ENCODE measurements at places on chromosomes 7 and 10.

GRCh38 chr10:27986821-27987220 lies 12.1 kb downstream of the ODAD2 start:
- no peak for DNase-seq

GRCh38 chr10:132482090-132482800 lies 55.3 kb upstream of the INPP5A start:
- peak; percentile 77 for DNase-seq

- no peak for DNase-seq
Observed at GRCh38 chr10:127983344-127984100, 76.6 kb downstream of the PTPRE start.

DNA sequence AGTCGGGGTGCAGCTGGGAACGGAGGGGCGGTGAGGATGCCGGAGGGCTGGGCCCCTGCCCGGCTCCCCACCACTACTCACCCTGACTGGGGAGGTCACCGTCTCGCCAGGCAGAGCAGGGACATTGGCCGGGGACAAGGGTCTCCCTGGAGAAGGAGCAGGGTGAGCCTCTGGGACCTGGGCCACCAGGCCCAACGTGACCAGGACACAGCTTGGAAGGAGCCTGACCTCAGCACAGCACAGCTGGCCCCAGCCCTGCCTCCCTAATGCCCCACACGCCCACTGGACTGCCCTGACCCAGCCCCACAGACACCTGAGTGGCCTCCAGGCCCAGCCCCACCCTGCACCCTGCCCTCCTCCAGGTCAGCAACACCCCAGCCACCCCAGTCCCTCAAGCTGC lies 21.1 kb downstream of the MICALL2 start:
- no peak for DNase-seq

DNA sequence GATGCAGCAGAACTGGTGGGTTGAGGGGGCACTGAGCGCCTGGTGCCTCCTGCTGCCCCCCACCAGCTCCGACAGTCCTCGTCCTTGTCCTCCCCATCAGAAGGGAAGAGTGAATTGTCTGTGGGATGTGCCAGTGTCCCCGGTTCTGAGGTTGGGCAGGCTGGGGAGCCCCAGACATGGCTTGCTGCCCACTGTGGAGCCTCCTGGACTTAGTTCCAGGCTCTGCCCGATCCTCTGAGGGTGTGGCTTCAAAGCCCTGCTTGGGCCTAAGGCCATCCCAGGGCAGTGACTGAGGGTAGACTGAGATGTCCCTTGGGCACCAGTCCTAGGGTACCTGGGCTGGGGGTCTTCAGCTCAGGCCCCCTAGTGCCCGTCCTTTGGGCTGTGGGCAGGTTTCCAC lies 168.8 kb downstream of the RNF216 start:
- no peak for DNase-seq

DNA sequence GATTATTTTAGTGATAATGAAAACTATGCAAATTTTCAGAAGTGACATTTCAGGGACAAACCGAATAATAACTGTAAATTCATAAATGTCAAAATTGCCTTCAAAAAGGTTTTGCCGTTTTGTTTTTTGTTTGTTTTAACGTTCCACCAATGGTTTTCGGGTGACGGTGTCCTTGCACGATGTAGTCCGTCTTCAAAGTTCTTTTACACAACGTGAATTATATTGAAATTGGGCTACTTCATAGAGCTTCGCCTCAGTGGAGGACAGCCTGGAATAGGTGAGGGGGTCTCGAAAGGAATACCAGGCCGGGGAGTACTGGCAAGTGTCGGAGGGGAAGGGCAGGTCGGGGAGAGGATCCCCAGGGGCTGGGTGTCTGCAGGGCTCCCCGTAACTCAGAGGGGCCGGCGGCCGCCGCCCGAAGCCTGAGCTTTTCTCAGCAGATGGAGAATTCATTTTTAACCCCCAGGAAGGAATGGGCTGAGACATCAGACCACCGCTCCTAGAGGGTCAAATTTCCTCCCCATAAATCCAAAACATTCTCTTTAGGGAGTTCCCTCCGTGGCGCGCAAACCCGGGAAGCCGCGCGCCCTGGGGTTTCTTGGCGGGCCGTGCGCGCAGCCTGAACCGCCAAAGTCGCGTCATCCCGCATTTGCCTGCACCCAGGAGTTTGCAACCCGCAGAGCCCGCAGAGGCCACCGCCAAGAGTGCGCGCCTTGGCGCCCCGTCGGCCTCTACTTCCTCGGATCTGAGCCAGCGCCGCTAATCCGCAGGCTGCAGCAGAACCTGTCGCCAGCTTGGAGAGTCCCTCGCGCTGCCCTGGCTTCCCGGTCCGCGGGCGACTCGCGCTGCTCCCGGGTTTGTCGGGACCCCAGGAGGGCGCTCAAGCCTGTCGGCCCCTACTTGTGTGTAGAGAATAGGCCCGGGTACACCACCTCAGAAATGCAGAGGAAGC lies 17.3 kb upstream of the EVX1 start:
- no peak for DNase-seq

DNA sequence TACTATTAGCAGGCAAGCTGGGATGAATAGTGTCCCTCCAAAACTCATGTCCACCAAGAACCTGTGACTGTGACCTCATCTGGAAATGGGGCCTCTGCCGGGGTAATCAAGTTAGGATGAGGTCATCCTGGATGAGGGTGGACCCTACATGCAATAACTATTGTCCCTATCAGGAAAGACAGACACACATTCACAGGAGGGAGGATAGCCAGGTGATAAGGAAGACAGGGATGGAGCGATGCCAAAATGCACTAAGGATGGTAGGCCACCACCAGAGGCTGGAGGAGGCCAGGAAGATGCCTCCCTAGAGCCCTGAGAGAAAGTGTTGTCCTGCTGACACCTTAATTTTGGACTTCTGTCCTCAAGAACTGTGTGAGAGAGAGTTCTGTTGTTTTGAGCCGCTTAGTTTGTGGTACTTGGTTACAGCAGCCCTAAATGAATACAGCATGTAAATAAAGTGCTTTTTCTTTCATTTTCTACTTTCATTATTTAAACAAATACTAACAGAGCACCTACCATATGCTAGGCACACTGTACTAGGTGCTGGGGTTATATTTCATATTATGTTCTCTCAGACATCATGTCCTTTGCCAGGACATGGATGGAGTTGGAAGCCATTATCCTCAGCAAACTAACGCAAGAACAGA lies 111.9 kb downstream of the USP6NL start:
- no peak for DNase-seq

GRCh38 chr7:65457705-65458104 lies 84.0 kb downstream of the ZNF92 start:
- DNase-seq, result no peak

GRCh38 chr10:133209641-133210040 lies 20.4 kb upstream of the UTF1 start:
- no peak for DNase-seq

GRCh38 chr7:112223310-112223709 lies 16.8 kb downstream of the ZNF277 start:
- no peak for DNase-seq

- no peak for DNase-seq
Observed at GRCh38 chr10:110036640-110037039, 28.9 kb downstream of the ADD3 start.

DNA sequence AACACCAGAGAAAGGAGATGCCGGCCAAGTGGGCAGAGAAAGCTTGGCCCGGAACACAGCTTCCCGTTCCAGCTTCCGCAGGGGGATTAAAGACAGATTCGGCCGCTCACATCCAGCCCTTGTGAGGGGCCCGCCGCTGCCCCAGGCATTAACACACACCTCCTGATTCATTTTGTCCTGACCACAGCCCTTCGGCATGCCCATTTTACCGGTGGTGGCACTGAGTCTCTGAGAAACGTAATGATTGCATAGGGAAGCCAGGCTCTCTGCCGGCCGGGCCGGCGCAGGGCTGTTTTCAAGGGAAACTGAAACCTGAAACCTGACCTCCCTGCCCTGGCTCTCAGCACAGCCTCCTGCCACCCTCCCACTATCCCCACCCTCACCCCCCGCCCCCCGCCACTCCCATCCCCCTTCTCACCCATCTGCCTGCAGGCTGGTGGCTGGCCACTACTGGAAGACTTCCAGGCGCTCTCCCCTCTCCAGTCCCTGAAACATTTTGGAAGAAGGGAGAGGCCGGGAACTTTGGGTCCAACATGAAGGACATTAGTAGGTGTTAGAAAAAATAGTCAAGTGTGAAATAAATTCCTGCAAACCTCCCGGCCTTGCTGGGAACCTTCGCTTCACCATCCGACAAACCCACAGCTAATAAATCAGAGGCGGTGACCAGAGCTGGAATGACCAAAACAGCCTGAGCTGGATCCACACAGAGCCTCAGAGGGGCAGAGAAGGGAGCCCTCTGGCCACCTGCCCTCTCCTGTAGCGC lies 83.5 kb upstream of the CUX1 start:
- peak; percentile 57 for DNase-seq

DNA sequence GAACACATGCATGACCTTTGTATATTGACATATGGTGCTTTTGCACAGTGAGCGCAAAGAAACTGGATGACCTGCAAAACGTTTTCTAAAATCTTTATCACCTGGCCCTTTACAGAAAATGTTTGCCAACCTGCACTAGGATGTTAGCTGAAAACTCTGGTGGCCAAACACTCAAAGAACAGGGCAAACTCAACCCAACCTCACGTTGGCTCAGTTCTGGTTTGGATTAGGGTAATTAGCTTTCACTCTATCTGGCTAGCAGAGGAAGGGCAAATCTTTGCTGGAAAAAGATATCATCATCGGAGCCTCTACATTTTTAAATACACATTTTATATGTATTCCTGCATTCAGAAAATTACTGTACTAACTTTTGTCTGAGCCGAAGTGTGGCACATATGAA lies 688.9 kb downstream of the PHTF2 start:
- no peak for DNase-seq

GRCh38 chr7:155694851-155695250 lies 50.4 kb downstream of the RBM33 start:
- DNase-seq, result no peak

DNA sequence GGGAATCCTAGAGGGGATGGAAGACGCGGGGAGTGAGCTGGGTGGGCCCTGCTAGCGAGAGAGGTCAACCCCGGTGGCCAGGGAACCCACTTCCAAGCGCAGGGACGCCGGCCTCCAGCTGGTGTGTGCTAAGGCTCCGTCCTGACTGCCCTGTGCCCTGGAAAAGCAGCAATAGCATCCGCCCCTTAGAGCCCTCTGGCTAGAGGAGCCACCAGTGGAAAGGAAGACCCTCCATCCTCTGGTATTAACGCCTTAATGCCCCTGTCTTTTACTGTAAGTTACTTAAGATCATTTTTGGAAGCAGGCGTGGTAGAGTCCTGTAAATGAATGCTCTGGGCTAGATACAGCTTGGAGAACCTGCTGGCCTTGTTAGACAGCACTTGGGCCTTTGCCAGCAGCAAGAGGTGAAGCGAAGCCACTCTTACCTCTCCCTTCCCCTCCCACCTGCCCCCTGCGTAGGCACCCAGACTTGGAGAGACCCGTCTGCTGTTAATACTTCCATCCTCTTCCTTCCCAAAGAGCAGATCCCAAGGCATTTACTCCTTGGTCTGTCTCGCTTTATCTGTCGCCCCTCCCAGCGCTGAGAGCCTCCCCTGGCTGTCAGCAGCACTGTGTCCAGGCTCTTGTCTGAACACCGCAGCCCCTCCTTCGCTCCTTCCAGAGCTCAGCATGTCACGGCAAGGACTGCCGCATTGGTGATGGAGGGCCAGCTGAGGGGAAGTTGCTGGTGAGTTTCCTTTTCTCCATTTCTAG lies 4.6 kb downstream of the REPIN1 start:
- DNase-seq, result peak; percentile 32

DNA sequence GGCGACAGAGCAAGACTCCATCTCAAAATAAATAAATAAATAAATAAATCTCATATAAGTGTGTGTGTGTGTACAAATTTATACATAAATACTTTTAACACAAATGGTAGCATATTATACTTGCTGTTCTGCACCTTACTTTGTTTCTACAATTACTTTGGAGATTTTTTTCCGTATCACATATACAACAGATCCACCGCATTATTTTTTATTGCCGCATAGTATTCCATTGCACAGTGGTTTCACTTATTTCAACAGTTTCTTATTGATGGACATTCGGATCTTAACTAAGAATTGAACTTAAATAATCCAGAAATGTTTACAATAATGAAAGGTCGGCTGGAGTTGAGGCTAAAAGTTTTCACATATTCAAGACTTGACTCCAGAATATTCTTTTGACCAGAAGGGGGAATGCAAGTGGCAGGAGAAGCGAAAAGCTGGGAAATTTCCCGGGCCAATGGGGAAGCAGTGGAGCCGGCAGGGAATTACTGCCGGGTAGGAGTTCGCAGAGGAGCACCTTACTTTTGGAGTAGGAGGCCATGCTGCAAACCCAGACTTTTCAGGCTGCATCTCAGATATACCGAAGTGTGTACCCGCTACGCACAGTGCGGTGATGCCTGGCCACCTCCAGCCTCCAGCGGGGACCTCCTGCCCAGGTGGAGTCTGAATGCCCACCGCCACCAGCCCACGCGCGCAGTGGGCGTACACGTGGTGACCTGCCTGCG lies 415 bp upstream of the CNNM1 start:
- peak; percentile 35 for DNase-seq

DNA sequence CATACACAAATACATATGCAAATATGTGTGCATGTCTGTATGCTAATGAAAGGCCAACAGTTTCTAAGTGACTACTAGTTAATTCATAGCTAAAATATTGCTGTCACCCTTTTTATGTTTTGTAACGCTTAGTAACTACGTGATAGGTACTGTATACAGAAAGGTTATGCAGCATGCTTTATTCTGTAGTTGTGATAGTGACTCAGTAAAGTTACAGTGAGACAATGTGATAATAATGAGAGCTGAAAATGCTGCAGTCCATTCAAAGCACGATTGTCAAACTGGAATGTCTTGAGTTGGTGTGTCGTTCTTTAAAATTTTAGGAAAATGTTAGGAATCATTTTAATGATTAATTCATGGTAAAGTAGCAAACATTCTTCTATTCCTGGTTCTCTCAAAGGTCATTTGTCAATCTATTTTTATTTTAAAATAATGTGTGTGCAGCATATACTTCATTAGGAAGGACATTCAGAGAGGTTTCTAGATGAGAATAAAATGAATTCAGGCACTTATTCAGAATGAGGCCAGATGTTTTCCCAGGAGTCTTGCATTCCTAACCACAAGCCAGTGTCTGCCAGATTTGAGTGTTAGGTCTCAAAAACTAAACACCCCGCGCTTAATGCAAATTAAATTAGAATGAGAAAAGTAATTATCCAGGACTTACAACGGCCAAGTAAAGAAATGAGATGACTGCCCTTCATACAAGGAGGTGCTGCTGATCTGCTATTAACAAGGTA lies 408.8 kb upstream of the FZD8 start:
- no peak for DNase-seq

GRCh38 chr7:150520145-150520544 lies 5.5 kb downstream of the GIMAP7 start:
- DNase-seq, result no peak

- no peak for DNase-seq
Observed at GRCh38 chr7:134589491-134589941, 40.6 kb downstream of the AKR1B15 start.

- DNase-seq, result no peak
Observed at GRCh38 chr10:8712656-8713055, 658.2 kb downstream of the GATA3 start.

- peak; percentile 92 for DNase-seq
Observed at GRCh38 chr7:150778738-150779301, 21.3 kb downstream of the TMEM176B start.

GRCh38 chr7:22860784-22861482 lies 38.3 kb upstream of the TOMM7 start:
- DNase-seq, result no peak
